ENCODE measurements at places on chromosomes 3 and 15.

DNA sequence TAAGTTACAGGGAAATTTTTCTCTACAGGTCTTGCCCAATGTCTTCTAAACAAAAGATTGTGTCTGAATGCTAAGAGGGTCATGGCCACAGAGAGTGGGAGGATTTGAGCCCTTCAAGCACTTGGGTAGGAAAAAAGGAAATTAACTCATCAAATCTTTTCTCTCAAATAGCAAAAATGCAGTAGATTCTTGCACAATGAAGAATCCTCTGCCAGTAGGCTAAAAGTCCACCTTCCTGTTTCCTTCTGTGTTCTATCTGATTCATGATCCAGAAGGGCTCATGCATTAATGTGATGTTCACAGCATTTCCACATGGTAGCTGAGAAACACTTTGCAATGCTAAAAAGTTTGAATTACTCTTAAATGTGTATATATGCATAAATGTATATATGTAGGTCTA lies 177.1 kb downstream of the CD47 start:
- DNase-seq, result no peak

GRCh38 chr3:16433701-16434151 lies 79.8 kb downstream of the RFTN1 start:
- no peak for DNase-seq

DNA sequence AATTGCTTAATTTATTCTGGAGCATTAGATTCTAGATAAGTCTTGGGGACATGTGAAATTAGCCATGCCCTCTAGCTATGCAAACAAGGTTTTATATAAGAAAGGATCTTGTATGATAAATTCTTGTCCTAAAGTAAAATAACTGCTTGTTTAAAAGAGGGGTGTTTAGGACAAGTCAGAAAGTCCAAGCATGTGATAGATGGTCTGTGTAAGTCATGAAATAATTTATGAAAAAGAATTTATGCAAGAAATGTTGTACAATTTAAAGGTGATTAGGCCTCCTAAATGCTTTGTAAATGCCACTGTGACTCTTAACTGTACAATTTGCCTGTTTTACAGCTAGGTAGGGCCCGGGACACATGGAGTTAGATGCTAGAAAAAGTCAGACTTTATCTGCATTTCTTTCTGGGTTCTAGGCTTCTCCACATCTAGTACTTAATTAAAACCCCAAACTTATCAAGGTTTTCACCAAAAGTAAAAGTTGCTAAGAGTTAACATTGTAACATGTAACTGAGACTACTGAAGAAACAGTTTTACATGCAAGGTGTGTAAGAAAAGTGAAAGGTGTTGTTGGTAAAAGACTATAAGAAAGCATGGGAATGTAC lies 13.2 kb downstream of the LINS1 start:
- no peak for DNase-seq

- DNase-seq, result no peak
Measured at GRCh38 chr15:73952913-73953750, 26.9 kb downstream of the LOXL1 start.

DNA sequence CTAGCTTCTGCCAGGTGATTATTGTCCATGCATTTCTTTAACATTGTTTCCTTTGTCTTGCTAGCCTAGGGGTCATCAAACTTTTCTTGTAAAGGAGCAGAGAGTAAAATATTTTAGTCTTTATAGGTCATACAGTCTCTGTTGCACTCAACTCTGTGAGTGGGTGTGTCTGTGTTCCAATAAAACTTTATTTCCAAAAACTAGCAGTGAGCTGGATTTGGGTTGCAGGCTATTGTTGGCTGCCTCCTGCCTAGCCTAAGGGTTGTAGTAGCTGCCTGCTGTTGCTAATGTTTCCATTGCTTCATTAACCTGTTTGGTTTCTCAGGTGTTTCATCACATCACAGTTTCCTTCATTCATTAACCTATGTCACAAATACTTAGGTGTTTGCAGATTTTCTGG lies 64.0 kb upstream of the DCP1A start:
- DNase-seq, result no peak

GRCh38 chr3:150090877-150091276 lies 120.2 kb upstream of the PFN2 start:
- DNase-seq, result no peak

DNA sequence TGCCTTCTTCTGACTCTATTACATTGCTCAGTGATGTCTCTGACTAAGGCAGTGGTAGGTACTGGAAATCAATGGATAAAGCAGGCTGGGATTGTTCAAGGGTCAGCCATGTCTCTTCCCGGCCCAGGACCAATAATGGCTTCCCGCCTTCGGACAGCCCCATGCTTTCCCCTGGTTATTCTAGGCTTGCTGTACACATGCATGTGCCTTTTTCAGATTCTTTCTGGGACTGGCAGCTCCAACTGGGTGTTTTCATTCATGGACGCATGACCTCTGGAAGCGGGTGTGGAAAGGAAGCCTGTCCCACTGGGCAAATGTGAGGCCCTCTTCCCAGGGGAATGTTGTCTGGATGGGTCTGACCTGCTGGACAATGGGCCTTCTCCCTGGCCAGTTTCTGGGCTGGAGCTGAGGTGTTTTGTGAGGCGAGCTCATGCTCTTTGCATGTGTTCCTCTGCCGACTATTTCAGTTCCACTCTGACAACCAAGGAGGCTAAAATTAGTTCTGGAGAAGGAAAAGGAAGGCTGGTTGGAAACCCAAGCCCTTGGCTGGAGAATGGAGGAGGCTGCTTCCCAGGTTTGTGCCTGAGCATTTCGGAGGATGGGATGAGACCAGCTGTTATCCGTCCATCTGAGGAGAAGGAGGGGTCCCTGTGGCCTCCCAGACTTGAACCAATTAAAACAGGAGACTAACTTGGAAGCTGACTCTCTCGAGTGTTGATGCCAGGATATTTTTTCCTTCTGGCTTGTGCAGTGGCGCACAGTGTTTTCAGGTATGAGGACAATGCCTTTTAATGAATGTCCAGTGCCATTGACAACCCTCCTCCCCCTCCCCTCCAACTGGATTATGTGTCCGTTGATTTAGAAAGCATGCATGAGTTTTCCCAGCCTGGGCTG lies 6.9 kb downstream of the ACVR2B start:
- DNase-seq, result no peak

DNA sequence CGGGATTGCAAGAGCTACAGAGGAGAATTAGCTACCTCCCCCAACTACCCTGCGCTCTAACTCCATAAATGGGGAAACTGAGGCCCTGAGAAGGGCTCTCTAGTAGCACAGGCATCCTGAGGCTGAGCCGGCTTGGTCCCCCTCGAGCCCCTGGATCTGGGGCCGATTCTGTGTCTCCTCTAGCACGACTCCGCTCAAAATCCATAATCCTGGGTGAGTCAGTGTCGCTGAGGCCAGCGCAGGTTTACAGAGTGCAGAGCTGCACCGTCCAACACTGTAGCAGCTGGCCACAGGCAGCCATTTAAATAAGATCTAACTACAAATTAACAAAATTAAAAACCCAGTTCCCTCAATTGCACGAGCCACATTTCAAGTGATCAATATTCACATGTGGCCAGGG lies 10.8 kb downstream of the GATA2 start:
- DNase-seq, result no peak

DNA sequence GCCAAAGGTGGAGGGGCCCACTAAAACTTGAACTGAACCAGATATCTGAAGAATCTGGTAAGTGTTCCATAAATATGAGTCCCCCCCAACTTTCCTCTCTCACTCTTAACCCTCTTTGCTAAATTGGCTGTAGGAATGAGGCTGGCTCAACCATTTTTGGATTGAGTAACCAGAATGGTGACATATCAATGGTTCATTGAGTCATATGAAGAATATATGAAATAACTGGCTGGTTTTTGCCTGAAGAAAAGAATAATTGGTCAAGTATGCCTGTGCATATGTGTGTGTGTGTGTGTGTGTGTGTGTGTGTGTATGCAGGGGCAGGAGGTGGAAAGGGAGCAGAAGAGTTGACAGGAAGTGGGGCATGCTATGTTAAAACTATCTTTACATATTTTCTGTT lies 472.9 kb upstream of the THBS1 start:
- DNase-seq, result no peak

DNA sequence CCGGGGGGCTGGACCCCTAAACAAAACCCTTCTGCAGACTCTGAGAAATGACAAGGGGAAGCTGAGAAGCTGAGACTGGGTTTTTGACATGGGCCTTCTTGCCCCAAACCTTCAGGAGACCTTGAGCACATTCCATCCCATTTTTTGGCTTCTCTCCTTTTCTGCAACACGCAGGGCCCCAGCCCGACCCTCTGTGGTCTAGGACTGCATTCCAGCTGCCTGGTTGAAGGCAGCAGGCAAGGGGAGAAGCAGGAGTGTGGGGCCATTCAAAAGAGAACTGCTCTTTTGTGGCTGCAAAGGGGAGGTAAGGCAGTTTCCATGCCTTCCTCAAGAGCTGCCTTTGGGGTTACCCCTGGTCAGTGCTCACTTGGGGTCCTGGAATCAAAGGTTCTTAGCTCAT lies 263.0 kb downstream of the TLE3 start:
- no peak for DNase-seq

DNA sequence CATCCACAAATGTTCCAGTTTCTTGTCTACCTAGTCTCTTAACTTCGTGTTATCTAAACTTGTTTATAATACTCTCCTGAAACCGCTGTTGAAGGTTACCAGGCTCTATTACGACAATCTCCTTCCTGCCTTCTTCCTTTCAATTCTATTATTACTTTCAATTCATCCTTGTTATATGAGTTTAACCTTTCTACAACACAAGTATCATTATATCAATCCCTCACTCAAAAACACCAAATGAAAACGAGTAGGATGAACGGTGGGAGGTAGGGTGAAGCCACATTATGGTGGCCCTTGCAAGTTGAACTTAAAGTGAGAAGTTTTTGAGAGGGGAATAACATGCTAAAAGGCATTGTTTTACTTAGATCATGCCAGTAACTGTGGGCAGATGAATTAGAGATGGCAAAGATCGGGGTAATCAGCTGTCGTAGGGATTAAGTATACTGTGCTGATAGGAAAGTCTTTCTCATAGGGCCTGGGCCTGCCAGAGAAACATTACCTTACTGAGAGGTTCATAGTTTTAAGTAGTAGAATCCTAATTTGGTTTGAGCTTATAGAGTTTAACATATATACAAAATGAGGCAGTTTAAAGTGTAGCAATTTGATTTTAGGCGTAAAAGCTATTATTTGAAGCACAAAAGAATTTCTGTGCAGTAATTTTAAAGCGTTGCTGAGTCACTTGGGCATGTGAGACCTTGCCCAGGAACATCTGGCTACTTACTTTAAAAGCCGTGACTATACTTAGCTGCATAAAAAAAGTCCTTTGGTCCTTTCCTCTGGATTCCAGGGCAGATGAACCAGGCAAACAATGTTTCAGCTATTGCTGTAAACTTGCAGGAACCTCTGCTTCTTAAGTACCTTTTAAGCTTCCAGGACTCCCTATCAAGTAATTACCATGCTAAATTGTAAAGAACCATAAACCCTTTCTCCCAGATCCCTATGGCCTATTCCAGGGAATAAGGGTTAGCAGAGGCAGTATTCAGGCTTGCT lies 3.3 kb upstream of the CEP97 start:
- no peak for DNase-seq

- DNase-seq, result no peak
Measured at GRCh38 chr3:143283432-143284128, 164.0 kb downstream of the CHST2 start.

DNA sequence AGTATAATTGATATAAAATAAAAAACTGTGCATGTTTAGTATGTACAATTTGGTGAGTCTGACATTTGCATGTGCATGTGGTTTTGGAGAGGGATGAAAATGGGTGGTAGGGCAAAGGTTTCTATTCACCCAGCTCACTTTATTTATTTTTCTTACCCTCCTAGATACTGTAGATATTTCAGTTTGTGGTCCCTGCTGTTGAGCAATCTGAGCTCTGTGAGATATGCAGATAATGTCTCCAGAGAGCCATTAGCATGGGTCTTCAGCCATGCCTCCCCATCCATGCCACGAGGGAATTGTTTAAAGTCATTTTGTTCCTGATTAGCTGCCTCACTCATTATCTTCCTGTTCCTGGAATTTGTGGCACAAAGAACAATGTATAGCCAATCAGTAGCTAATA lies 44.4 kb upstream of the B3GALNT1 start:
- no peak for DNase-seq

DNA sequence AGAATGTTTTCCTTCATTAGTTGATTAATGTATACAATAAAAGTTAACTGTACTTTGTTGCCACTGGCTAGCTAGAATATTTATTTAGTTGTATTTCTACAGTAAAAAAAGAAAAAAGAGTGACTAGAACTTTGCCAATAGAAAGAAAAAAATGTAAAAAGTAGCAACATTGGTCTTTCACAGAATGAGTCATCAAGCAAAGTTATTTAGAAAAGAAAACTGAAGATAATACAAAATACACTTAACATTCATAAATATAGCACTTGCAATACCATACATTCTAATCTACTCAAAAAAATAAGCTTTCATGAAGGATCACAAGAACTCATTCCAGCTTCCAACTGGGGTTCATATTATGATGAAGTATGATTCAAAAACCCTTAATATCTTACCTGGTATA lies 83.4 kb downstream of the AQR start:
- no peak for DNase-seq

- DNase-seq, result no peak
Measured at GRCh38 chr15:58064082-58064979, 1.2 kb downstream of the ALDH1A2 start.

- no peak for DNase-seq
Measured at GRCh38 chr15:46177219-46177618, 542.4 kb downstream of the SQOR start.

GRCh38 chr3:148828136-148828690 lies 602 bp downstream of the CPB1 start:
- DNase-seq, result no peak

DNA sequence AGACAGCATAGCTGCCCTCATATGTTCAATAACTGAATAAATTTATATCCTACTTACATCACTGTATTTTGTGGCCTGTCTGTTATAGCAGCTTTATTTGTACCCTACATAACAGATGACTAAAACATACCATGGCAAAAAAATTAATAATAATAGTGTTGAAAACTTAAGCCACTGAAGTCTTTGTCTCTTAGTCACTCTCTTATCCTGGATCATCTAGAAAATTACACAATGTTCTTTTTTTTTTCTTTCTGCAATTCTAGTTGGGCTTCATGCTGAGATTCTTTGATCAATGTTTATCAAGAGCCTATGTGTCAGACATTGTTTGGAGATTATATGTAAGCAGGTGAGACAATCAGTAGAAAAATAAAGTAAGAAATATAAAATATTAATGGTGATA lies 519.3 kb upstream of the ARPP21 start:
- DNase-seq, result no peak

- DNase-seq, result no peak
Measured at GRCh38 chr3:24678021-24678420, 183.4 kb upstream of the THRB start.

DNA sequence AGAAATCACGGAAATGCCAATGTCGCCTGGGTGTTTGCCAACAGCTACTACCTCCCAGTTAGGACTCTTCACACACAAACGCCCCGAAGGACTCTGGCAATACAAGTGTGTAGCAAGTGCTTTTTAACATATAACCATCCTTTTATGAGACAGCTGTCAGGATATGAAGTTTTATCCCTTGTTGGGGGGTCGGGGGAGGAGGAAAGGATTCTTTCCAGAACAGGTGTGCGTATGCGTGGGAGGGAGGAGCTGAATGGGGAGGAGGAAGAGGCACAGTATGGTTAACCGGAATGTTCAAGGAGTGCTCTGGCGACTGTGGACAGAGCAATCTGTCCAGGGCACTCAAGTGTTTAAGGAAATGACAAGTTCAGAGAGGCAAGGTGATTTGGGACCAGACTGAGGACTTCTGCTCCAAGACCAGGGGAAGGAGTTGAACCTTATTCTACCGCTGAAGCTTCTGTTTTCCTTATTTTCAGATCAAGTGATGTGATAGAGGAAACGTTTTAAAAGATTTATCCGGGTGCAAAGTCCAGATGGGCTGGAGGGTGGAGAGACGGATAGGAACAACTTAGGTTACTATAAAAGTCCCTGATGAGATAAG lies 1.3 kb downstream of the TSPAN3 start:
- no peak for DNase-seq

- DNase-seq, result no peak
Measured at GRCh38 chr3:157527131-157527881, 24.1 kb upstream of the VEPH1 start.

All from globus pallidus (tissue), 1 donor.